Activated T-helper 1 cell treated with anti-CD3 and anti-CD28 coated beads, Interleukin-2, amount 50 U/mL, for 16 hours (primary cell): ENCODE measurements at places on chromosomes 16 and 17.
A peak's percentile ranks its signal among the peaks of the same experiment; 100 is the strongest.

- DNase-seq = no peak
These were observed 8.2 kb downstream of the FN3K start for GRCh38 chr17:82743344-82744219.

DNA sequence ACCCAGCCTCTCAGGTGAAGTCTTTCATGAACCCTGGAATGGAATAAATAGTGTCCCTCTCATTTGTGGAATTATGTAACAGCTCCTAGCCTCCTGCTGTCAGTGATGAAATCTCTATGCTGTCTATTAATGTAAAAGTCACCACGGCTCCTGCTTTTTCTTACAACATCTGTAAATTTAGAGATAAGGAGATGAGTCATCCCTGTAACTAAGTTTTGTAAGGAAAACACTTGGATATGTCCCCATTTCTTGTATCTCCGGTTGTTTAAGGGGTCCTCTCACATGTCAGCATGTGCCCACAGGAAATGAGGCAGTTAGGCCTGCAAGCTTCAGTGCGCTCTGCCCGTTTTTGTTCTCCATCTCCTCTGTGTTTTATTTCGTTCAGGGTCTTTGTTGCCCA, 2.8 kb upstream of the NAT9 start:
- DNase-seq = no peak

- peak; percentile 61 for DNase-seq
These were observed at the start of gene DOK4 for GRCh38 chr16:57485916-57486857. DOK4 (minus strand) TSS chr16:57486493; CDS start chr16:57479507, 6,986 bp downstream.

DNA sequence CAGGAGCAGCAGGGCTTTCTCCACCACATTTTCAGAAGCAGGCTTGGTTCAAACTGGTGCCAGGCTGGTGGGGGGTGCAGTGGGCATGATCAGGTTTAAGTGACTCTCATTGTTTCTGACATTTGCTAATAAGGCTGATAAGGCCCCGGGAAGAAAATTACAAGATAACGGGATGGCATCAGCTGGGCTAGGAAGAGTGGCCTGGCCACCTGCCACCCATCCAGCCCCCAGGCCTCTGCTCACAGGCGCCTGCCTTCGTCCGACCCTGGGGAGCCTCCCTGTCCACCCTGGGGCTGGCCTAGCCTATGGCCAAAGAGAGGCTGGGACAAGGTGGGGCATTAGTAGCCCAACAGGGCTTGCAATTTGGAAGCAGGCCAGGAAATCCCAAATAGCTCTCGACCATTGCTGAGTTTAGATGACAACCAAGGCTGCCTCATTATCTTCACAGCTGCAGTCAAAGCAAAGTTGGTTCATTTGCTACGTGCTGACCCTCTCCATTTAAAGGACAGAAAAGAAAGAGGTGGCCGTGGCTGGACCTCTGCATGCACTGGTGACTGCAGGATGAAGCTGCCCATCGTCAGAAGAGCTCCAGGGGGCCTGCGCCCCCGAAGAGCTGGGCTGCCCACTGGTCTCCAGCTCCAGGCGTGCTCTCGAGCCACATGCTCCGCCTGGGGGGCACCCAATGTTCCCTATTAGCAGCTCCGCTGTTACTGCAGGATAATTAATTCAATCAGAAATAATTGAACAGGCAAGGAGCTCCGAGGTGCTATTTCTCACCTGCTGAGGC, 44.9 kb downstream of the PEMT start:
- DNase-seq = no peak

DNA sequence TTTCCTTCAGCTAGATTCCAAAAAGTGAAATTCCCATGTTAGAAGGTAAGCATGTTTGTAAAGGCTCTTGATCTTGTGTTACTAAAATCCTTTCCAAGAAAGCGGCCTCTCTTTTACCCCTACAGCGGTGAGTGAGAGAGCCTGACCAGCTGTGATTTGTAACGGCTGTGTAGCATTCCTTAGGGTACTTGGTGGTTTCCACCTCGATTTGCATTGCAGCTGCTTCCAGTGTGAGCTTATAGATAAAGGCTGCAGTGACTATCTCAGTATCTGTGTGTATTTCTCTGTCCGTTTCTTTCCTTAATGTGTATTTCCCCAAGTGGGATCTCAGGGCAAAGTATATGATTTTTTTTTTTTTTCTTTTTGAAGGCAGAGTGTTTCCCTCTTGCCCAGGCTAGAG, 169.4 kb downstream of the SNX29 start:
- DNase-seq = no peak

DNA sequence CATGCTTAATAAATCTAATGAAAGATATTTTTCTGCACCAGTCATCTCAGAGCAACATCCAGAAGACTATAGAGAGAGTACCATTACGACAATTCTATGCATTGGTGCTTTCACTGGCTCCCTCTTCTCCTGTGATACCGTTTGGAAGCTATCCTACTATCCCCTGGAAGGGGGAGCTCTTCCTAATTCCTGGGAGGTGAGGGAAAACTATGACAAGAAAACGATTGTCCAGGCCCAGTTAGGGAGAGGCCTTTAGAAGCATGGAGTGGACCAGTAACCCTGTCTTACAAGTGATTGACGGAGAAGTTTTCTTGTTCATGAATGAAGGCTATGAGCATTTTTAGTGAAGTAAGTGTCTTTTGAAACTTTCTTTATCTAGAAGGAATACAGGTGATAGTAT, 150.2 kb downstream of the TANC2 start:
- DNase-seq = no peak

DNA sequence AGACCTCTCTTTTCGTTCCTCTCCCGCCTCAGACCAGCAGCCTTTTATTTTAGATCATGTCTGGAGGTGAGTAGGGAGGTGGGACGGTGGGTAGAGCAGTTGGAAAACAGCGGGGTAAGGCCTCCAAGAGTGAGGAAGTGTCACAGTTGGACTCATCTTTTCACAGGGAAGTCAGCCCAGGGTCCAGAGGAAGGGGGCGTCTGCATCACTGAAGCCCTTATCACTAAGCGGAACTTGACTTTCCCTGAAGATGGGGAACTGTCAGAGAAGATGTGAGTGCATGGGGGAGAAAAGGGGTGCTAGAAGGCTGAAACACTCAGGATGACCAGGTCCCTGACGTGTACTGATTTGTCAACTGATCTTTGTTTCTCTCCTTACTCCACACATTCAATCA, 461 bp downstream of the LRRC46 start:
- no peak for DNase-seq

GRCh38 chr17:79915850-79916430, 76.7 kb upstream of the CBX4 start:
- no peak for DNase-seq

DNA sequence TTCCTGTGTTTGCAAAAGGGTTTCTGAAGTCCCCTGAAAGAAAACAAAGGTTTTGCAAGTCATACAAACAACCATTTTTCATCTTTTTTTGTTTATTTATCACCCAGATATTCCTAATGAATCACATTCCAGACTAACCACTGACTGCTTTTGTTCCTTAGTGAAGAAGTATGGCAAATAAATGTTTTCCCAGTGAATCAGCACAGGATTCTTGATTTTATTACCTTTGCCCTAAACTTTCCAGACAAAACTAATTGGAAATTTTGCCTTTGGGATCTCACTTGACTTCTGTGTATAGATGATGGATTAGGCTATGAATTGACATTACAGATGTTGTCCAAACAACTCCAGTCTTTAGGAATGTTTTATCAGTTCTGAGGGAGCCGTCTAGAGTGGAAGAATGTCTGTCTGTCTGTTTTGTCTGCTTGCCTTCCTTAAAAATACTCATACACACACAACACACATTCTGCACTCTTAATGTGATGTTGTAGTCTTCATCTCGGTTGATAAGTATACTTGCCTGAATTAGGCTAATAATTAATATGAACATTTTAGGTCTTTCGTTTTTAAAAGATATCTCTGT, 48.9 kb downstream of the VMP1 start:
- DNase-seq = no peak

- DNase-seq = no peak
These were observed 113.0 kb upstream of the AXIN2 start for GRCh38 chr17:65674246-65675045.

DNA sequence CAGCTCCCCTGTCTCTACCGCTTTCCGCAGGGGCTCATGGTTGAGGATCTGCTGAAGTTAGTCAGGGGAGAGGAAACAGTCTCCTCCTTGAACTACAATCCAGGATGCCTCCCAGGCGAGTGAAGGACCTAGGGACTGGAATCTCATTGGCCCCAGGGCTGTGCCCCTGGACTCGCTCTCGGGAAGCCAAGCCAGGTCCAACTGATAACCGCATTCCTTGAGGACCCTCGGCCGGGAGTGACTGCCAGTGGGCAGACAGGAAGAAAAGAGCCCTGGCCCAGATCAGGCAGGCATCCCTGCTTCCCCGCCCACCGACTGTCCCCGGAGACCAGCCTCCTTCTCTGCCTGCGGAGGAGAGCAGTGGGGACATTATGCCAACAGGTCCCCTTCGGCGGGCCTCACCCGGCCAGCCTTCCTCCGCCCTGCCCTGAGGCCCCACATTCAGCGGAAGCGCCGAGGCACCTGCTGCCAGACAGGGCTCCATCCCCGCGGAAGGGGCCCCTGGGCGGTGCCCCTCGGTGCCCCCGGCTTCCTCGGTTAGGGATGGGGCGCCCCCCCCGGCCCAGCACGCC, 776 bp downstream of the LRRC75A start:
- DNase-seq = no peak

DNA sequence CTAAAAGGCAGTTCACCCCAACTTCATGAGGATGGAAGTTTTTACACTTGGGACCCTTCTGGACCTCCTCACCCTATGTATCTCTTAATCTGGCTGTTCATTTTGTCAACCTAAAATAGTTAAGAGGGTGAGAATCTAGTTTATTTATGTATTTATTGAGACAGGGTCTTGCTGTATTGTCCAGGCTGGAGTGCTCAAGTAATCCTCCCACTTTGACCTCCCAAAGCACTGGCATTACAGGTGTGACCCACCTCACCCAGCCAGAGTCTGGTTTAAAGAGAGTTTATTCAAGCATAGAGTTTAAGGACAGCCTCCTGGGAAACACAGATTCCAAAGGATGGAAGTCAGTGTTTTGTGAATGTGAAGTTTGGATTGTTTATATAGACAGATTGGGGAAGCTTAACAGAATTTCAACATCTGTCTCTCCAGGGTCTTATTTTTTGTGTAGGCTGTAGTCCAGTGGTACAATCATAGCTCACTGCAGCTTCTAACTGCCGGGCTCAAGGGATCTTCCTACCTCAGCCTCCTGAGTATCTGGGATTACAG, 8.0 kb upstream of the APPBP2 start:
- DNase-seq = no peak

DNA sequence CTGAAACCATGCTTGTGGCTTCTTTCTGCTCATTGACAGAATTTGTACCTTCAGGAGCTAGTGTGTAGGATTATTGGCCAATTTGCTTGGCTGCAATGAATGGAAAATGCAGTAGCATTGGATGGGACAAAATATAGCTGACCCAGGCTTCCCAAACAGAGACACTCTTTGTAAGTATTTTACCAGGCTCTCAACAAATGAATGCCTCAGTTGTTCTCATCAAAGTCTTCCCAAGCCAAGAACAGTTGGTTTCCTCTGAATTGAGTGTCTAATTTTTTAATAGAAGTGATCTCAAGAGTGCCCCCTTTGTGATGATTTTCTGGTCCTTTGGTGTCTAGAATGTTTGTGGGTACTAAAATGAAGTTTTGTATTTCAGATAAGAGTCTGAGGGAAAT, 140.9 kb downstream of the SHISA9 start:
- DNase-seq = no peak

- no peak for DNase-seq
These were observed 3.2 kb downstream of the GNPTG start for GRCh38 chr16:1354815-1355540.

DNA sequence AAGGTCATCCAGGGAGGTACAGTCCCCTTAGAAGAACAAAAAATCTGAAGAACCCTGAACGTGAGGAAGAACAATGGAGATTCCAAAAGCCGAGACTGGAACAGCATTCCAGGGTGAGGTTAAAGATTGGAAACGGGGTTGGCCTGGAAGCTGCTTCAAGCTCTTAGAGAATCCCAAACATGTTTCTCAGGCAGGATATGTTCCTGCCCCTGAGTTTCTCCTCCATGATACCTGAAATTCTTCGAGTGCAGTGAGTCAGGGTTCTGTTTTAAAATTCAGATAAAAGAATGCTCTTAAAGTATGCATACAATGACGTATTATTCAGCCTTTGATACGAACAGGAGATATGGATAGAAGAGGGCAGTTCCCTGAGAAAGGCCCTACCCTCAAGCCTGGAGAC, 293.1 kb downstream of the HS3ST3B1 start:
- no peak for DNase-seq

GRCh38 chr17:45320931-45321461, 4.2 kb upstream of the MAP3K14 start:
- no peak for DNase-seq

DNA sequence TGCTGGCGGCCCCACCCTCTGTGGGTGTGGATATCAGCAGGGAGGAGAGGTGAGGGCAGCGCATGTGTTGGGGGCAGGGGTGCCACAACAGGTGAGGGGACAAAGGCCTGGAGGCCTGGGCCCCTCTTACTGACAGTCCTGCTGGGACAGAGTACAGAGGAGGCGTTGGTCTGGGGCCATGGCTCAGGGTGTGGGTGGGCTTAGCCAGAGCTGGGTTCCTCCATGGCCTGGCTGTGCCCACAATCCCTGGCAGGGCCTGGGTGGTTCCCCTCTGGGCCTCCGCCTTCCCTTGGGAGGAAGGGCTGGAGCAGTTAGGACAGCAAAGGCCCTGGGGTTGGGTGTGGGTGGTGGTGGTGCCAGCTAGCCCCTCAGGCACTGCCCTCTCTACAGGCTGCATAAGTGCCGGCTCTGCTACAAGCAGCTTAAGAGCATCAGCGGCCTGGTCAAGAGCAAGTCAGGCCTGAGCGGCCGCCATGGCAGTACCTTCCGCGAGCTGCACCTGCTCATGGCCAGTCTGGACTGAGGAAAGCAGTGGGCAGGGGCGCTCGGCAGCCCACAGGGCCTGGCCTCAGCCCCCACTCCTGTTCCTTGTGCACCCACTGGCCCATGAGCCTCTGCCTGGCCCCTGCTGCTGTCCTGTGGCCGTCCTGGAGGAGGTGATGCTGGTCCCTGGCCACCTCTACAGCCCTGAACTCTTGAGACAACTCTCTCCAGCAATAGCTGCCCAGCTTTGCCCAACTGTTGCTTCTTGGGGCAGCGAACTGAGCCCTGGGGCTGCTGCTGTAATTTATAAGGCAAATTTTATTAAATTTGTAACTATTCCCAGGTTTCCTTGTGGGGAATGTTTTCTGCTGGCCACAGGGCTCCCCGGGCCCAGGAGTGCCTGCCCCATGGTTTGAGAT, 21.1 kb downstream of the KATNB1 start:
- no peak for DNase-seq

GRCh38 chr16:22898874-22899348, 84.9 kb downstream of the HS3ST2 start:
- DNase-seq = no peak

DNA sequence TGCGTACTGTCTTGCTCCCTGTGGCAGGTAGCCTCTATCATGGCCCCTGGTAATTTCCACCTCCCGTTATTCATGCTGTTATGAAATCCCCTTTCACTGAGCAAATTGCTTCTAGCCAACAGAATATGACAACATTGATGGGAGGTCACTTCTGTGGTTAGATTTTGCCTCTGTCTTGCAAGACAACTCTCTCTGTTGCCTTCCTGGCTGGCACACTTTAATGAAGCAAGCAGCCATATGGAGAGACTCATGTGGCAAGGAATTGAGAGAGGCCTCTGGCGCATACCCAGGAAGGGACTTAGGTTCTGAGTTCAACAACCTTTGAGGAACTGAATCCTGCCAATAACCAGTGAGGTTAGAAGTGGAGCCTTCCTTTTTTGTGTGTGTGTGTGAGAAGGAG, 51.8 kb upstream of the GPRC5B start:
- DNase-seq = no peak
